Right renal cortex interstitium (tissue), 3 donors: ENCODE measurements at places on chromosomes 12 and 14.

DNA sequence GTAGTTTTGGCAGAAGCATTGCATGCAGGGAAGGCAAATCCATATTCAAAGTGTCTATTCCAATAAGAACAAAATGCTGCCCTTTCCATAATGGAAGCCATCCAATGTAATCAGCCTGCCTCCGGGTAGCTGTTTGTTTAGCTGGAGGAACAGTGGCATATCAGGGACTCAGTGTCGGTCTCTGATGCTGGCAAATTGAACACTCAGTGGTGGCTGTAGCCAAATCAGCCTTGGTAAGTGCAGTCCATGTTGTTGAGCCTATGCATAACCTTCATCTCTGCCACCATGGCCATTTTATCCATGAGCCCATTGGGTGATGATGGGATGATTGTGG, 147.8 kb upstream of the MAX start:
- no peak for DNase-seq

- no peak for DNase-seq
Observed at GRCh38 chr12:10511756-10512355, 6.2 kb downstream of the EIF2S3B start.

DNA sequence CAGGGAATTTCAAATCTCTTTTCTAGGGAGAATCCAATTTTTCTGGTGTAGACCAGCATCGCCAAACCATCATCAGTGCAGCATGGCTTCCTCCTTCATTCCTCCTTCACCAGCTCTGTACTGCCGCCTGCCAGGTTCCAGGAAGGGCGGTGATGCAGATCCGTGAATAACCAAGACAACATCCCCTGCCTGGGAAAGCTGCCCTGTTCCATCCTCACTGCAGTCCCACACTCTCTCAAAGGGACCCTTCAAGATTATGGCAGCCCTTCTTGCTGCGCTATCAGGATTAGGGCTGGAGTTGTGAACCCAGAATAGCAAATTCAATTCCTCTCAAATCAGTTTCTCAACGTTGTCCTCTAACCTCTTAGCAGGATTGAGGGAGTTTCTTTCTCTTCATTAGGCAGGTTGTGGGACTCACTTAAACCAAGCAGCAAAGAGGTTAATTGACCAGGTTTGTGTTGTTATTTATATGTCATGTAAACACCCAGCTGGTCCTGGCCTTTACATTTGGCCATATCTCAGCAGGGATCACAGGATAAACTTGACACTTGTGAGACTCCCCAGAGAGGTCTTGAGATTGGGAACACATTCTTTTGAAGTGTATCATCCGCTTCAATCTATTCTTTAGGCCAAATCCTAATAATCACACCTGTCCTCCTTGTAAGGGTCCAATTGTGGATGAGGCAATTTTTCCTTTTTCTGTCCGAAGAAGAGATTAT, 26.2 kb downstream of the TMEM30B start:
- no peak for DNase-seq

DNA sequence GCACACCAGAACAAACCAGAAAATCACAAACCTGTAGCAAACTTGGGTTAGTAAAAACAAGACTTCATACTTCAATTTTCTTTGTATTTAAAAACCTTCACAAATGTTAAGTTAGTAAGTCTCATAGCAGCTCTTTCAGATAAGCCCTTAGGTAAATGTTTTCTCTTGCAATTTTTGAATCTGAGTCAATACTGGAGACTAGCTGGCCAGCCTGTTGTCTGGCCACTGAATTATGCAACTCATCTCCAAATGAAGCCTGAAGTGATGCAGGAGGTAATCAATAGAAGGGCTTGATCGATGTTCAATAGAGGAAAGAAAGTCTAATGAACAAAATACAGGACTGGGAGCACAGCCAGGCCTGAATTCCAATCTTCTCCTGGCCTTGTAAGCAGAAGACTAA, 465.2 kb downstream of the LRIG3 start:
- DNase-seq = no peak

- DNase-seq = no peak
Observed at GRCh38 chr14:102957222-102957621, 34.8 kb downstream of the AMN start.

DNA sequence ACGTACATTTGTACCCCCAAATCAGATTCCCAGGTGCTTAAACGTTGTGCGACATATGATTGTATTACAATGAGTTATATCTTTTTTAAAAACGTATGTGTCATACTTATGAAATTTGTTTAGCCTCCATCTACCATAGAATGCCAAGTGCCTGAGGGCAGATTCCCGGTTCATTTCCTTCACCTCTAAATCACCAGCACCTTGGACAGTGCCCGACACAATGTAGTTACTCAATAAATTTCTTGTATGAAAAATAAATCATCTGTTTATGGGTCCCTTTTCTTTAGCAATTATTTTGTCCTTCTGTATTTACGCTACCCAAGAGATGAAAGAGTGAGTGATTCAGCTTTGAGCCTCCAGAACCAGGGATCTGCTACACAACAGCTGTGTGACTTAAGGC, 157.4 kb downstream of the TBX5 start:
- DNase-seq = no peak

- DNase-seq = no peak
Observed at GRCh38 chr12:56537546-56537945, 15.9 kb downstream of the RBMS2 start.

DNA sequence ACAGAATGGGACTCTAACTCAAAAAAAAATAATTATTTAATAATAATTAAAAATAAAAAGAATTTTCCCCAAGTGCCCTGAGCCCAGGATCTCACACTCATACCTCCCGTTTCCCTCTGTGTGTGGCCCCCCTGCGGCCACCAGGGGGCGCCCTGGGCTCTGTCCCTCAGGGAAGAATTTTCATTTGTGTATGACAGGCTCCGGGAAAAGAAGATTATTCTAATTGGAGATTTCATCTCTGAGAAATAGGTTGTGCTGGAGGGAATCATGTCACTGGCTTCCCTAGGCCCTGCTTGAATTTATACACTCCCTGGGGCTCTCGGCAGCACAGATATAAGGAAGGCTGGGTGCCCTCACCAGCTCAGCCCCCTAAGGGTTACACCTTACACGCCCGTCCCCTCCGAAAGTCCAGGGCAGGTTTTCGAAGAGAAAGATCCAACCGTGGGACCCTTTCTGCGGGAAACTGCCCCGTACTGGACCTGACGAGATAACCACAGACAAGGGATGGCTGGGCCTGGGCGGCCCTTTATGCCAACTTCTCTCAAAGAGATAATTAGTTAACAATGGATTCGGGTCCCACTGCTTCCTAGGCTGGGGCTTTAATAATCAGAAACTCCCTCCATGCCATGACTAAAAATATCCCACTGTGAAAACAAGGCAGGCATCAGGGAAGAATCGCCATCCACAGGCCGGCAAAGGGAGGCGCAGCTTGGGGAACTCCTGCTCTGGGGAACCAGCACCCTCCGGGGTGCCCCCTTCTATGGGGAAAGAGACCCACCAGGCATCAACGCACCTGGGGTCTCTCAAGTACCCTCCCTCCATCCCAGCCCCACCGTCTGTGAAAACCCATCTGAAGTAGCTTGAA, 80.7 kb downstream of the KDM2B start:
- peak; percentile 61 for DNase-seq

GRCh38 chr12:113726254-113726819, 239.8 kb downstream of the RBM19 start:
- no peak for DNase-seq

DNA sequence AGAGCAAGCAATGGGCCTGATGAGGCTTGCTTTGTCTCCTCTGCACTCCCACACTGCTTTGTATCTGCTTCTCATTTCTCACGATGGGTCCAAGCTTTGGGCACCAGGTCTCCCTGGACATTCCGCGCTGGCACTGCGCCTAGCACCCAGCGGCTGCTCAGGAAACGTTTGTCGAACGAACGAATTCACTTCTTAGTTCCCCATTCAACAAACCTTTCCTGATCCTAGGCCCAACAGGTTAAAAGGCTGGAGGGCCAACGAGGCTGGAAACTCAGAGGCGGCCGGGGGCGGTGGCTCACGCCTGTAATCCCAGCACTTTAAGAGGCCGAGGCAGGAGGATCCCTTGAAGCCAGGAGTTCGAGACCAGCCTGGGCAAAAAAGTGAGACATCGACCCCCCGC, 1.0 kb upstream of the GLRX5 start:
- no peak for DNase-seq

- no peak for DNase-seq
Observed at GRCh38 chr12:130573766-130574165, 142.3 kb downstream of the RIMBP2 start.

DNA sequence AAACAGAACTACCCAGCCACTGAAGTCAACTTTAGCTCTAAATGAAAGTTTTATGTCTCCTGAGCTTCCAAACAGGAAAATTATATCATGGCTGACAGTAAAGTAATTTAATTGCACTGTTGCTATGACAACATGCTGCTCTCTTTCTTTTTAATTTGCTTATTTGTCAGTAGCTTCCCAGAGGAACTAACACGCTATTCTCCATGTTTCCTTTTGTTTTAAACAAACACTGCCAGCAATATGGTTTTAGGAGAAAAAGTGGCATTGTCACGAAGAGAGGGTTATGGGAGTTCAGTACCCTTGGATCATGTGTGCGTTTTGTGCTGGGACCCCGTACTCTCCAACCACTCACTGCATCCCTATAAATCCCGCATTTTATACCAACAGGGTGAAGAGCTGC, 1.9 kb downstream of the FOXN3 start:
- no peak for DNase-seq

- no peak for DNase-seq
Observed at GRCh38 chr14:68535404-68536017, 257.4 kb downstream of the ZFP36L1 start.

GRCh38 chr12:65501093-65501621, 222.7 kb downstream of the MSRB3 start:
- no peak for DNase-seq

- no peak for DNase-seq
Observed at GRCh38 chr14:71883094-71883493, 49.1 kb upstream of the RGS6 start.
